SJCRH30 (cell line): ENCODE measurements at places on chromosomes 16 and 17. TPM values are rescaled to one million over a fixed set of nuclear protein-coding genes. Genes with fewer than 3 reads are reported as not detected.

DNA sequence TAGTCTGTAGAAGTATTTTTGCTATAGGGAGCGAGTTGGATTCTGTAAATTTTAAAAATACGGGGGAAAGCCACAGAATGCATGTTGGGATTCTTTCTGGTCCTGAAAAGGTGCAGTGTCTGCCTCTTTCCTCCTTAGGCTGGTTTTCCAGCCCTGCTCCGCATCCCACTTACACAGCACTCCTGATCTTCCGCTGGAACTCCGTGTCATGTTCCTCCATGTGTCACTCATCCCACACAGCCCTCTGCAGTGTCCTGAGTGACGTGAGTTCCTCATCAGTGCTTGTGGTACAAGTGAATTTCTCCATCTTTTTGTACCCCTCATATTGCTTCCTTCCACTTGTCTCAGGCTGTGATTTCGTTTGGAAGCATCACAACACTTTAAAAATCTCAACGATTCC is 34.5 kb downstream of the COX10 start:
- no peaks in the 10 kb centered on the region; the same call in 1 of the 2 replicates for H3K4me1 ChIP-seq
- H3K36me3 ChIP-seq, result peaks cover 19% of the 10 kb centered on the region
- H3K27ac ChIP-seq, result no peak overlapping the region
- H3K4me3 ChIP-seq, result no peak overlapping the region
- H3K27me3 ChIP-seq, result no peaks in the 10 kb centered on the region

GRCh38 chr16:67149276-67150046 is 1.3 kb downstream of the B3GNT9 start:
- no peaks in the 10 kb centered on the region for H3K27me3 ChIP-seq
- H3K36me3 ChIP-seq, result peaks cover 25% of the 10 kb centered on the region; the same call in 1 of the 2 replicates
- no peak for DNase-seq

DNA sequence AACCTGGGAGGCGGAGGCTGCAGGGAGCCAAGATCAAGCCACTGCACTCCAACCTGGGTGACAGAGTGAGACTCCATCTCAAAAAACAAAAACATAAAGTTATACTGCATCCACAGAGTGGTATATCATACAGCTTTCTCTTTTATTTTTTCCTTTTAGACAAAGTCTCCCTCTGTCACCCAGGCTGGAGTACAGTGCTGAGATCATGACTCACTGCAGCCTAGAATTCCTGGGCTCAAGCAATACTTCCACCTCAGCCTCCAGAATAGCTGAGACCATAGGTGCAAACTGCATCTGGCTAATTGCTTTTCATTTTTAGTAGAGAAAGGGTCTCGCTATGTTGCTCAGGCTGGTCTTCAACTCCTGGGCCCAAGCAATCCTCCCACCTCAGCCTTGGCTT is 10.0 kb upstream of the COPRS start:
- H3K36me3 ChIP-seq, result peaks cover 84% of the 10 kb centered on the region
- no peaks in the 10 kb centered on the region for H3K4me1 ChIP-seq
- no peak overlapping the region for H3K27ac ChIP-seq
- H3K27me3 ChIP-seq, result no peaks in the 10 kb centered on the region
- DNase-seq, result no peak

DNA sequence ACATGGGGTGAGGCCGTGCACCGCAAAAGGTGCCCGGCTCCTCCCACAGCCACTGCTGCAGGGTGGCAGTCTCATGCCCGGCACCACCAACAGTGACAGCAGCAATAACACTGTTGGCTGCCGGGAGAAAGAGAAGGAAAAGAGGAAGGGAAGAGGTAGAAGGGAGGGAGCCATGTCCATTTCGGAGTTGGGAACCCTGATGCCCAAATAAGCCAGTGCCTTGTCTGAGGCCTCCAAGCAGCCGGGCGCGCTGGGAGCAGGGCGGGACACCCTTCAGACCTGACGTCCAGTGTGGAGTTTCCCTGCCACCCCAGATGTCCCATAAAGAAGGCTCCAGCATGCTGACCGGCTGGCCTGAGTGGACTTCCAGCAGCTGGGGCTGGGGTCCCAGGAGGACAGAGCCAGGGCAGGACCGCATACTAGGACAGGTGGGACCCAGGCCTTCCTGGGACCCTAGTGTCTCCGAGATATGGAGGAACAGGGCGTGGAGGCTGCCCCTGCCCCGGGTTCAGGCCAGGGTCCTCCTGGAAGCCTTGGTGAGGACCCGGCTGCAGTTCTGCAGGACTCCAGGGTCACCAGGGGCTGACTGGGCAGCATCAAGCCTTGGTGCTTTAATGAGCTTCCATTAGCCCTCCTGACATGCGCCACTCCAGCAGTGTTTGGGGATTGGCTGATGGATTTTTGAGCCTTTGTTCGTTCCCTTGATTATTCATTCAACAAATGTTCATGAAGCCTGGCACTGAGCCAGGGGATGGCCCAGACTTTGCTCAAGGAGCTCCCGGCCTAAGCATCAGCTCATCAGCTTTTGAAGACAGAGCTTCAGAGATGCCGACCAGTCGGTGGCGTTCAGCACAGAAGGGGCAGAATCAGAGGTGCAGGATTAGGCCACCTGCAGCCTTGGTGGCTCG is 223.6 kb upstream of the CIBAR2 start:
- no peak overlapping the region for H3K4me3 ChIP-seq
- no peaks in the 10 kb centered on the region for H3K27me3 ChIP-seq
- no peaks in the 10 kb centered on the region for H3K36me3 ChIP-seq
- no peak for DNase-seq
- H3K4me1 ChIP-seq, result no peaks in the 10 kb centered on the region
- no peak overlapping the region for H3K27ac ChIP-seq

GRCh38 chr16:2039274-2040031 is 8.2 kb downstream of the NTHL1 start:
- H3K4me1 ChIP-seq, result peaks cover 49% of the 10 kb centered on the region
- H3K27me3 ChIP-seq, result no peaks in the 10 kb centered on the region
- DNase-seq, result peak; percentile 78
- H3K36me3 ChIP-seq, result no peaks in the 10 kb centered on the region
- peak overlapping the region; percentile 73 for H3K27ac ChIP-seq
- H3K4me3 ChIP-seq, result no peak overlapping the region

DNA sequence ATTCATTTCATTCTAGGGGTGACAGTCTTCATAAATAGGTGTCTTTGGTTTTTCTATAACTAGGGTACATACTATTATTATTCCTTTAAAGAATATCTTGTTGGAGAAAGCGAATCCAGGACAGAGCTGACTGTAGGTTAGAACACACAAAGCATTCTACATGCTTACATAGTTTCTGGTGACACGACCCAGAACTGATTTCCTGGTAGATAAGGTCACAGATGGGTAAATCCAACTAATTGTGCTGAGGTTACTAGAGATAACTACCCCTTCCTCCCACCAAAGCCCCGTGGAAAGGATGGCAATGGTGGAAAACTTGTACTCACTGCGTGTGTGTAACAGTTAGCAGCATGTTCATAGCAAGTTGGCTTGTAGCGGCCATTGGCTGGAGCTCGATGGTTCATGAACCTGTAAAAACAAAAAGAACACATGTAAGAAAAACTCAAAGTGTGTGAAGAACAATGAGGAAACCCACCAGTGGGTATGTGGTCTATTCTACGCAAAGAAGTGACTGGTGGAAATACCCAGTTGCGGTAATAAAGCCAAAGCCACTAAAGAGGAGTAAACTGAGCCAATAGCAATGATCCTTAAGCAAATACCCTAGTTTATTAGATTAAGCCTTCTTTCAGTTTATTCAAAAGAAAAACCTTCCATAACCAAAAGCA is 7.7 kb downstream of the MMD start:
- no peak overlapping the region for H3K27ac ChIP-seq
- no peak overlapping the region for H3K4me3 ChIP-seq
- no peaks in the 10 kb centered on the region for H3K4me1 ChIP-seq

DNA sequence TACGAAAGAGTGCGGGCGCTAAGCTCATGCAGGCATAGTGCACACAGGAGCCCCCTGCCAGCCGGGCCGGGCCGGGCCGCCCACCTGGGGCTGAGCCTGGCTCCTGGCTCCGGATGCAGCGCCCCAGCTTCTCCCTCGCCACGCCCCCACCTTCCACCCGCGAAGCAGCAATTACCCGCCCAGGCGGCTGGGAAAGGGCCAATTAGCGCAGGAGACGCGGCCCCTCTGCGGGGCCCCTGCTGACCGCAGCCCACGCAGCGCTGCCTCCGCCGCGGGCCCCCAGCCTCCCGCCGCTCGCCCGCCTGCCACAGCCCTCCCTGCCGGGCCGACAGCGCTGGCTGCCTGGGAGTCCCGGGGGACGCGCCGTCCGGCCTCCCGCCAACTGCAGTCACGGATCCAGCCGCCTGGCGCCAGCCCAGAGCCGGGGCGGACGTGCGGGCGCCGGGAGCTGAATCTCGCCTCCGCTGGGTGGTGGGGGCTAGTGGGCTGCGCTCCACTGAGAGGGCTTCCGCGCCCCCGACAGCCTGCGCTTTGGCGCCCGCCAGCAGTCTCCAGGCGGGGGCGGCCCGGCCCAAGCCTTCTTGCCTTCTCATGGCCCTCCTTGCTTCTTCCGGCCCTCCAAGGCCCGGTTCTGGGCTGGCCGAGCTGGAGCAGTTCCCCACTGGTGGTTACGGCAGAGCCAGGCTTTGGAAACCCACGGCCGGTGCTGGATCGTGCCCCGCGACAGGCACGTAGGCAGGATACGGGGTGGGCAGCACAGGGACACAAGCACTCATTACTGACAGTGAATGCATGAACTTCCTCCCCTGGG is 14.9 kb upstream of the CBFB start:
- H3K27ac ChIP-seq, result peak overlapping the region; percentile 15; the same call in 1 of the 2 replicates
- DNase-seq, result peak; percentile 82
- peaks cover 11% of the 10 kb centered on the region; the same call in 1 of the 2 replicates for H3K4me1 ChIP-seq
- no peaks in the 10 kb centered on the region for H3K36me3 ChIP-seq

DNA sequence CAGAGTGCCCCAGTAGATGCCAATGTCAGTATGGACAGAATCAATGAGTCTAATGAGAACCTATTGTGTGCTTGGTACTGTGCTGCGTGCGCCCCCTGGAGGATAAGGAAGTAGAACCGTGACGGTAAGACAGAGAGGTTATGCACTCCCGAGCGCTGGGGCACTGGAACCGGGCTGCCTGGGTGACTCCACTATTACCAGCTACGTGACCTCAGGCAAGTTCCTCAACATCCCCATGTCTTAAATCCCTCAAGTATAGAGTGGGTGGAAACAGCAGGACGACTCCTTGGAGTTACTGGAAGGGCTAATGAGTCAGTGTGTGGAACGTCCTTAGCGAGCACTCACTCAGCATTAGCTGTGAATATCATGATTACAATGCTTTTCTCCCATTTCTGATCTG is 16.2 kb downstream of the CHST4 start:
- H3K4me1 ChIP-seq, result no peaks in the 10 kb centered on the region
- no peak overlapping the region for H3K27ac ChIP-seq
- H3K36me3 ChIP-seq, result no peaks in the 10 kb centered on the region
- peak; percentile 70 for DNase-seq
- H3K27me3 ChIP-seq, result no peaks in the 10 kb centered on the region
- H3K4me3 ChIP-seq, result no peak overlapping the region

- peak overlapping the region; percentile 94 for H3K27ac ChIP-seq
- no peak for DNase-seq
- no peaks in the 10 kb centered on the region for H3K27me3 ChIP-seq
Measured at GRCh38 chr17:81298325-81298990, 3.4 kb upstream of the SLC38A10 start.

DNA sequence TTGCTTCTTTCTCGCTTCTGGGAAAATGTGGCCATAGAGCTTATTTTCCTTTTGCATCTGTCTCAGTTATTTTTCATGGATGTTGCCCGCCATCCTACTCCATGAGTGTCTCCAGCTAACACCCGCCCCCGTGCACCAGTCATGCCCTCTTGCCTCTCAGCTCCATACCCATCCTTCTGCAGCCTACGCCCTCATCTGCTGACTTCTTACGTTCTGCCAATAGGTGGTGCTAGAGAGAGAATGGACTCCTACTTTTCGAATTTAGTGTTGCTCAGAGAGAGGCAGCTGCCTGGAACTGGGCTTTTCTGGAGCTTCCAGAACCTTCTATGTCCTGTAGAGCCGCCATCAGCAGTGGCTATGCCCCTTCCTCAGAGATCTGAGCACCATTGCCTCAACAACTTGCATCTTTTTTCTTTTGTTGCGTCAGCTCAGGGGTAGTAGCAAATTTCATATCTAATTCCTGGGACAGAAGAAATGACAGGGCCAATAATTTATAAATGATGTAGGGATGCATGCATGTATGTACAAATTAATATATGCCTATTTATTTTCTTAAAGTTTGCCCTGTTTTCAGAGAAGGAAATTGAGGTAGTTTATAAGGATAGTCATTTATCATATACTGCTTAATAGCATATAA is 119.7 kb upstream of the MYOCD start:
- no peaks in the 10 kb centered on the region for H3K36me3 ChIP-seq
- H3K27me3 ChIP-seq, result peaks cover 6% of the 10 kb centered on the region; the same call in 1 of the 2 replicates
- H3K27ac ChIP-seq, result no peak overlapping the region
- peak; percentile 89 for DNase-seq
- 0 out of 2 replicates have a peak, but pooled peaks cover 3% of the 10 kb centered on the region for H3K4me1 ChIP-seq
- H3K4me3 ChIP-seq, result no peak overlapping the region

GRCh38 chr17:40112718-40113109 is 9.1 kb upstream of the MSL1 start:
- no peaks in the 10 kb centered on the region for H3K36me3 ChIP-seq
- no peak for DNase-seq
- H3K4me3 ChIP-seq, result no peak overlapping the region
- no peaks in the 10 kb centered on the region for H3K27me3 ChIP-seq
- no peak overlapping the region; the same call in 1 of the 2 replicates for H3K27ac ChIP-seq

GRCh38 chr16:54048586-54049495 is 237.7 kb downstream of the IRX3 start:
- DNase-seq, result no peak
- H3K4me1 ChIP-seq, result no peaks in the 10 kb centered on the region
- H3K4me3 ChIP-seq, result no peak overlapping the region

DNA sequence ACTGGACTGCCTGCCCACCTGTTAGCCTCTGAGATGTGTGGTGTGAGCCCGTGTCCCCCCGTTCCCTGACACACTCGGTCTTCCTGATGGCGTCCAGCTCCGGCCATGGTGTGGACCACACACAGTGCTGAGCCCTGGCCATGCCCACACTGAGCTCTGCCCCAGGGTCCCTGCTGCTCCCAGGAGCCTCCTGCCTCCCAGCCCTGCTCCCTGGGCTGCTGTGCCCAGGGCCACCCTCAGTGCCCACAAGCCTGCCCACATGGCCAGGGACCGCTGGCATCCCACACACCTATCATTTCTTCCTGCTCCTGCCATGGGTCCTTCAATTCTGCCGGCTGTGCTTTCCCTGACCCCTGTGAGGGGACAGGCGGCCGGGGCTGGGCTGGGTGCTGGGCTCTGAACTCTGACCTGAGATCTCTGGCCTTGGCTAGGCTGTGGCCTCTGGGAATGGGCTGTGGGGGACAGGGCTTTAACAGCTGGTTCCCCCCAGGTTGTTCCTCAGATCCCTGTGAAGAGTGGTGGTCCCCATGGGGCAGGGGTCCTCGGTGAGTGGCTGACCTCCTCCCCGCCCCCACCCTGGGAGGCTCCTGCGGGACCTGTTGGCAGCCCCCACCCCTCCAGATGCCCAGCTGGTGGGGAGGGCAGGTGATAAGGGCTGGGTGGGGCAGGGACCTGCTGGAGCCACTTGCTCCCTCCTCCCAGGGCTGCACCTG is 4.0 kb downstream of the CEMP1 start:
- H3K27ac ChIP-seq, result no peak overlapping the region
- H3K27me3 ChIP-seq, result no peaks in the 10 kb centered on the region
- H3K36me3 ChIP-seq, result no peaks in the 10 kb centered on the region
- DNase-seq, result no peak

Gene NTN3
- total RNA-seq, result 5.1 and 5.6 TPM in 2 replicates

Gene CRISPLD2
- total RNA-seq, result 0.34 and 0.48 TPM in 2 replicates

Gene KRT32
- total RNA-seq, result not detected in 2 replicates

Gene CCL8
- not detected in 2 replicates for total RNA-seq

Gene SLC38A8
- not detected in 2 replicates for total RNA-seq
